Large intestine (tissue), 12 donors: ENCODE measurements at places on chromosomes 6 and 20. TPM values are rescaled to one million over a fixed set of nuclear protein-coding genes. Genes with fewer than 3 reads are reported as not detected.

Gene OOEP
- 0.43 TPM for polyA plus RNA-seq

Gene RAMACL
- polyA plus RNA-seq = 0.30 TPM

DNA sequence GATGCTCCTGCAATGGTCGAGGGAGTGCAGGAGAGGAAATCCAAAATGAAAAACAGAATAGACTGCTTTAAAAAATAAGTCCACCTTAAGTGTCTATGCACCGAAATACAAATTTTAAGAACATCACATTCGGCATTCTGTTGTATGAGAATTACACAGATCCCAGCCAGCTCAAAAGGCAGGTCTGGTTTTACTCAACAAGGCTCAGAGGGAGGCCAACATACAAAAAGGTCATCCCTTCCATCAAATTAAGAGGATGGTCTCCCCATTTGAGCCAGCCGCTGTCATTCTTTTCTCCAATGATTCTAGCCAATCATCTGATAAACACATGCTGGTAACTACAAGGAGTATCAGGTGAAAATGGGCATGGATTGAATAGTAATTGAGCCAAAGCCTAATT lies 7.9 kb downstream of the ATXN1 start:
- H3K27ac ChIP-seq = no peak overlapping the region
- DNase-seq = no peak
- H3K36me3 ChIP-seq = peaks cover 5% of the 10 kb centered on the region
- no peaks in the 10 kb centered on the region for H3K27me3 ChIP-seq
- H3K4me3 ChIP-seq = no peak overlapping the region
- peaks cover 46% of the 10 kb centered on the region for H3K4me1 ChIP-seq

DNA sequence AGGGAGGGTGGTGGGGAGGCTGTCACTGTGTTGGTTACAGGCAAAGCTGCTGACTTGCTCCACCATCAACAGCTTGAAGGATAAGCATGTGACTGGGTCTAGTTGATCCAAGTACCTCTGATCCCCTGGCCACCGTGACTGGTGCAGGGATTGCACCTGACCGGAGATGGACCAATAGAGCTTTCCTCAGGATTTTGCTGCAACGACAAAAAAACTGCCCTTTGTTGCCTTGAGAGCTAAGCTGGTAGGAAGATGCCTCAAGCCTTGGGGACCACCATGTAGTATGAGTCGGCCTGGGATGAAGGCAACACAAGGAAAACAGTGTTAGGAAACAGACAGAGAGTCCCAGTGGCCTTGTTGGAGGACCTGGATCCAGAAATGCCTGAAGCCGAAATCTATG lies 1.8 kb downstream of the OCSTAMP start:
- no peaks in the 10 kb centered on the region for H3K36me3 ChIP-seq
- H3K27ac ChIP-seq = no peak overlapping the region
- H3K4me1 ChIP-seq = no peaks in the 10 kb centered on the region
- no peak for DNase-seq

Gene MDN1
- polyA plus RNA-seq = 23.6 TPM

GRCh38 chr20:23534801-23535593 lies 33.3 kb downstream of the CST9L start:
- H3K27ac ChIP-seq = no peak overlapping the region
- no peaks in the 10 kb centered on the region for H3K27me3 ChIP-seq
- no peaks in the 10 kb centered on the region for H3K4me1 ChIP-seq
- H3K4me3 ChIP-seq = no peak overlapping the region
- H3K36me3 ChIP-seq = no peaks in the 10 kb centered on the region

GRCh38 chr6:150418827-150419594 lies 50.2 kb downstream of the IYD start:
- no peaks in the 10 kb centered on the region for H3K36me3 ChIP-seq
- H3K4me3 ChIP-seq = peak overlapping the region; percentile 17
- H3K27ac ChIP-seq = peak overlapping the region; percentile 27
- peak; percentile 61 for DNase-seq
- H3K27me3 ChIP-seq = no peaks in the 10 kb centered on the region

GRCh38 chr6:49782725-49783124 lies 4.4 kb downstream of the PGK2 start:
- no peak for DNase-seq
- no peaks in the 10 kb centered on the region for H3K27me3 ChIP-seq
- no peak overlapping the region for H3K27ac ChIP-seq

DNA sequence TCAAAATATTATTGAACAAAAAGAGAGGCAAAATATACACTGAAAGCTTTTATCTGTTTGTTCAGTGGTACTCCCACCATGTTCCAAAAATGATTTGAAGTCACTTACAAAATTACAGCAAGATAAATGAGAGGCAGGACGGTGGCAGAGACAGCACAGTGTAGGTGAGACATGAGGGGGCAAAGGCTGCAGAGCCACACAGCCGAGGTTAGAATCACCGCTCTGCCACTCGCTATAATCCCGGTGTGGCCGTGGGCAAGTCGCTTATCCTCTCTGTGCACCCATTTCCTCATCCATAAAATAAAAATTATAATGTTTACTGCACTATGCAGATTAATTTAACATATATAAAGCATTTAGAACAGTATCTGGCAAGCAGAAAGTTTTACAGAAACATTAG lies 140.1 kb upstream of the BEND6 start:
- no peak overlapping the region for H3K27ac ChIP-seq
- no peak overlapping the region for H3K4me3 ChIP-seq
- no peaks in the 10 kb centered on the region for H3K27me3 ChIP-seq

- no peaks in the 10 kb centered on the region for H3K36me3 ChIP-seq
- H3K27ac ChIP-seq = no peak overlapping the region
- no peaks in the 10 kb centered on the region for H3K4me1 ChIP-seq
- H3K4me3 ChIP-seq = no peak overlapping the region
- peak; percentile 18 for DNase-seq
These were observed 15.7 kb downstream of the MANEA start for GRCh38 chr6:95593025-95593424.

Gene TSHZ2
- 10.7 TPM for polyA plus RNA-seq

Gene SIRPD
- 0.19 TPM for polyA plus RNA-seq

GRCh38 chr6:5657684-5658430 lies 348.9 kb downstream of the NRN1 start:
- H3K4me1 ChIP-seq = no peaks in the 10 kb centered on the region
- no peak for DNase-seq
- H3K27ac ChIP-seq = no peak overlapping the region
- H3K36me3 ChIP-seq = peaks cover 2% of the 10 kb centered on the region

GRCh38 chr6:29419516-29419915 lies 4.8 kb downstream of the OR12D1 start:
- no peak for DNase-seq
- no peak overlapping the region for H3K4me3 ChIP-seq
- no peaks in the 10 kb centered on the region for H3K36me3 ChIP-seq
- H3K4me1 ChIP-seq = no peaks in the 10 kb centered on the region

Gene WFDC12
- not detected for polyA plus RNA-seq

GRCh38 chr6:169253337-169254238 lies at the start of gene THBS2:
THBS2 (minus strand) TSS chr6:169253846; CDS start chr6:169250784, 3,062 bp downstream.
- H3K27ac ChIP-seq = no peak within 1 kb of the TSS
- H3K27me3 ChIP-seq = peaks cover 61% of the 10 kb centered on the region
- DNase-seq = peak; percentile 39
- H3K36me3 ChIP-seq = no peaks in the 10 kb centered on the region
- peaks cover 19% of the 10 kb centered on the region for H3K4me1 ChIP-seq

Gene SLC17A4
- polyA plus RNA-seq = 31.2 TPM

GRCh38 chr6:15476631-15477380 lies 186.0 kb downstream of the DTNBP1 start:
- peaks cover 6% of the 10 kb centered on the region for H3K36me3 ChIP-seq
- DNase-seq = no peak
- no peak overlapping the region for H3K4me3 ChIP-seq

Gene MUC21
- polyA plus RNA-seq = not detected

Gene FAM83C
- 0.01 TPM for polyA plus RNA-seq

DNA sequence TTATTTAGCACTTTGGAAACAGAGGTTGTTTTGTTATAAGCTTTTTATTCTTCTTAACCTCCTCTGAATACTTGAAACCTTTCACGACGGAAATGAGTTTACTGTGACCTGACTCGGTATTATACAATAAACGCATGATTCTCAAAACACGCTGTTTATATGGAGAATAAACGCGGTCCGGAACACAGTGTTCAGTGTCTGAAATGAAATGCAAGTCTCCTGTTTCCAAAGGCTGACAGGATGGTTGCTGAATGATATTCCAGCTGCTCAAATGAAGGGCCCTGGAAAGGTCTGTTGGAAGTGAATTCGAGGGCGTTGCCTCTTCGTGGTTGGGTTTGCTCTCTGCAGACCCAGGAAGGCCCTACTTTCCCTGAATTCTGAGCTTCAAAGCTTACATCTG lies 83.4 kb downstream of the RSPH3 start:
- peaks cover 19% of the 10 kb centered on the region for H3K4me1 ChIP-seq
- no peak overlapping the region for H3K4me3 ChIP-seq

Gene FAM162B
- polyA plus RNA-seq = 0.73 TPM

GRCh38 chr6:160810238-160810637 lies 108.2 kb downstream of the PLG start:
- no peaks in the 10 kb centered on the region for H3K4me1 ChIP-seq
- H3K4me3 ChIP-seq = no peak overlapping the region
- no peaks in the 10 kb centered on the region for H3K27me3 ChIP-seq
- DNase-seq = no peak
- H3K36me3 ChIP-seq = no peaks in the 10 kb centered on the region

Gene SMPD2
- 13.0 TPM for polyA plus RNA-seq

Gene C6orf15
- polyA plus RNA-seq = not detected

DNA sequence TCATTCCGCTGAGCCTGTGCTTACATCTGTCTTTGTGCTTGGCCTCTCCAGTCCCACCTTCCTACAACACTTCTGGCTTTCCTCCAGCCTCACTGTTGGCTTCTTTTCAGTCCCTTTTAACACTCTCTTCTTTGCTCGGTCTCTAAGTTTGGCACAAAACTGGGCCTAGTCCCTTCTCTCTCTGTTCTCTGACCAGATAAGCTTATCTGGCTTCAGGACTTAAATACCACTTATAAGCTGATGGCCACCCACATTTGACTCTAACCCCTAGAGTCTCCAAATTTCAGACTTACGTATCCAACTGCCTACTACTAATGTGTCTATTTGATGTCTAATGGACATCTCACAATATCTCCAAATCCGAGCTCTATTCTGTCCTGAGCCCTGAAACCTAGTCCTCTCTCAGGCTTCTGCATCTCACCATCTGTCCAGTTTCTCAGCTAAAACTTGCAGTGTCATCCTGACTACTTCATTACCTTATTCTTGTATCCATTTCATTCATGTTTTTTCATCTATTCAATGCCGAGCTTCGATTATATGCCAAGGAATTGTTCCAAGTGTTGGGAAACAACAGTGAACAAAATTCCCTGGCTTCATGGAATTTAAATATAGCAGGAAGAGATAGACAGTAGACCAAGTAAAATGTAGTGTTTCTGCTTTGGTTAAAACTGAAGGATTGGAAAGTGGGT lies 40.1 kb downstream of the TBPL1 start:
- H3K27me3 ChIP-seq = no peaks in the 10 kb centered on the region
- no peak overlapping the region for H3K4me3 ChIP-seq
- H3K4me1 ChIP-seq = peaks cover 8% of the 10 kb centered on the region
- H3K36me3 ChIP-seq = peaks cover 4% of the 10 kb centered on the region

DNA sequence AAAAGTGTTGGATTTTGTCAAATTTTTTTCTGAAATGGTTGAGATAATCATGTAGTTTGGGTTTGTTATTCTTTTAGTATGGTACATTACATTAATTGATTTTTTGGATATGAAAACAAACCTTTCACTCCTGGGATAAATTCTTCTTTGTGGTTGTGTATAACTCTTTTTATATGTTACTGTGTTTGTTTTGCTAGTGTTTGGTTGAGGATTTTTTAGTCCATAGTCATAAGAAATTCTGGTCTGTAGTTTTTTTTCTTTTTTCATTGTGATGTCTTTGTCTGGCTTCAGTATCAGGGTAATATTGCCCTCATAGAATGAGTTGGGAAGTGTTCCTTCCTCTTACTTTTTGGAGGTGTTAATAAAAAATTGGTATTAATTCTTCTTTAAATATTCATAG lies 122.2 kb upstream of the ATXN1 start:
- no peak overlapping the region for H3K27ac ChIP-seq
- H3K36me3 ChIP-seq = no peaks in the 10 kb centered on the region
- no peaks in the 10 kb centered on the region for H3K27me3 ChIP-seq
- no peak for DNase-seq

DNA sequence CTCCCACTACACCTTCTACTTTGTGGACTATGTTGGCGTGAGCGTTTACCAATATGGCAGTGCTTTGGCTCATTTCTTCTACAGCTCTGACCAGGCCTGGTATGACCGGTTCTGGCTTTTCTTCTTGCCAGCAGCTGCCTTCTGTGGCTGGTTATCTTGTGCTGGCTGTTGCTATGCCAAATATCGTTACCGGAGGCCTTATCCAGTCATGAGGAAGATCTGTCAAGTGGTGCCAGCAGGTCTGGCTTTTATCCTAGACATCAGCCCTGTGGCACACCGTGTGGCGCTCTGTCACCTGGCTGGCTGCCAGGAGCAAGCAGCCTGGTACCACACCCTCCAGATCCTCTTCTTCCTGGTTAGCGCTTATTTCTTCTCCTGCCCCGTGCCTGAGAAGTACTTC lies 16.5 kb upstream of the EFHC1 start:
- peaks cover 38% of the 10 kb centered on the region for H3K36me3 ChIP-seq
- H3K27ac ChIP-seq = no peak overlapping the region
- H3K27me3 ChIP-seq = no peaks in the 10 kb centered on the region
- H3K4me1 ChIP-seq = peaks cover 7% of the 10 kb centered on the region
- H3K4me3 ChIP-seq = no peak overlapping the region
- no peak for DNase-seq

DNA sequence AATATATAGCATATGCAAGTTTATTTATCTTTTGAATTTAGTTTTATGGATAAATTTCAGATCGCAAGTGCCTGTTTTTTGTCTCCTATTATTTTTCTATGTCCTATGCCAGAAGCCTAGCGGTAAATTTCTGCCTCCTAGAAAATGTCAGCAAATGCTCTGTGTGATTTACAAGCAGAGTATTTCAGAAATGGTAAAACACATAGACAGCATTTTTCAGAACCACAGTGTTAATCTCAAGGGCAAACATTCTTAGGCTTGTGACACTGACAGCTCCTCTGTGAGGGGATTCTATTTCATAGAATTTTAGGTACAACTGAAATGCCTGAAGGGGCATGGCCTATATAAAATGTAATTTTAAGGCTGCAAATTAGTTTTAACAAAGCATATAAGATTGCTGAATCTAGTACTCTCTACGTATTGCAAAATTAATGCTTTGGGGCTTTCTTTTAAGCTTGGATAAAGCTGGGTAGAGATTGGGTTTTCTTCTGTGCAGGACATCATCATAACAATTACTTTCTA lies 89.9 kb upstream of the PTCHD4 start:
- H3K4me1 ChIP-seq = no peaks in the 10 kb centered on the region
- no peak for DNase-seq
- no peak overlapping the region for H3K27ac ChIP-seq
- no peaks in the 10 kb centered on the region for H3K36me3 ChIP-seq
